Substantia nigra (tissue), 51 donors: ENCODE measurements at places on chromosomes 2 and 18.

DNA sequence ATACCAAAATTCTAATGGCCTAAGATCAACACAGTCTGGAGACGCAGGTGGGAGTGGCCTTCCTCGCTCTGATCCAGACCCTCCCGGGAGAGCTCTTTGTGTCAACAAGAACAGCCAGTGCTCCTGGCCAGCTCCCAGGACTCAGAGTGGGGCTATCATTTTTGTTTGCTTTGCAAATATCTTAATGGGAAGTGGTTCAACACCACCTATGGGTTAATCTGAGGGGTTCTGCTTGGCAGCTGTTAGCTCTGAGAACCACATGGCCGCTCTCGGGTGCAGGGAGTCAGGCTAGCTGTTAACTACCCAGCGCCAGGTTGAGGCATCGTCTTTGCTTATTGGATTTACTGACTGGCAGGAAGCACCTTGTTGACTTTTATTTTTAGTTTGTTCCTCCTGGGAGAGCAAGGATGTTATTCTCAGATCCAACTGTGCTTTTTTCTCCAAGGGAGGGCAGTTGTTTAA lies 184.8 kb upstream of the SP5 start:
- peak; percentile 3 for DNase-seq

DNA sequence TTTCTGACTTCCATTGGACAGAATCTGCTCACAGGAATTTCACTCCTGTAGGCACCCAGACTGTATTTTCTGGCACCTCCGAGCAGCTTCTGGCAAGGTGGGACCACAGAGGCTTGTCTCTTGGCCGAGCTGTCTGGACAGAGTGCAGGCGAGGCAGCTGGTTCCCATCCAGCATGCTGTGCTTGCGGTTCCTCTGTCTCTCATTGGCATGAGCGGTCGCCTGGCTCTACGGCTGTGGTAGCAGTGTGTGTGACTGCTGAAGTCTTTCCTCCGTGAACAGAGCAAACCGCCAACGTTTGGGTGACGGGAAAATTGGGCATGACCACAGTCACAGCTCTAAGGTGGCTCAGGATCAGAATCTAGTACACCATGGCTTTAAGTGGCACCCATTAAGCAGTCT lies 411.7 kb upstream of the NETO1 start:
- no peak for DNase-seq

DNA sequence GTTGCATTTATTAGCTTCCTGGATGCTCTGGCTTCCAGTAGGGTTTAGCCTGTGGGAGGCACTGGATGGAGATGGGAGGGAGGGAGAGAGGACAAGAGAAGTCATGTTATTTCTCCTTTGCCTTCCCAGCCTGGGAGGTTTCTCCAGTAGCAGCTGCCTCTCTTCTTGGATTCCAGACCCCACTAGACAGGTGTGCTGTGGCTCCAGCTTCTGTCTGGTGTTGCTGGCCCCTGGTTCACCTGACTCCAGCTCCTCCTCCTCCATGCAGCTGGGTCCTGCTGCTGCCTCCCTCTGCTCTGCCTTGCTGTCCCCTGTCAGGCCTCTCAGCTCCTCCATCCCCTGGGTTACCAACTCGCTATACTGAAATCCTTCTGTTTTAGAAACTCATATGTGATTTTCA lies 188.9 kb upstream of the TNP1 start:
- DNase-seq: no peak

DNA sequence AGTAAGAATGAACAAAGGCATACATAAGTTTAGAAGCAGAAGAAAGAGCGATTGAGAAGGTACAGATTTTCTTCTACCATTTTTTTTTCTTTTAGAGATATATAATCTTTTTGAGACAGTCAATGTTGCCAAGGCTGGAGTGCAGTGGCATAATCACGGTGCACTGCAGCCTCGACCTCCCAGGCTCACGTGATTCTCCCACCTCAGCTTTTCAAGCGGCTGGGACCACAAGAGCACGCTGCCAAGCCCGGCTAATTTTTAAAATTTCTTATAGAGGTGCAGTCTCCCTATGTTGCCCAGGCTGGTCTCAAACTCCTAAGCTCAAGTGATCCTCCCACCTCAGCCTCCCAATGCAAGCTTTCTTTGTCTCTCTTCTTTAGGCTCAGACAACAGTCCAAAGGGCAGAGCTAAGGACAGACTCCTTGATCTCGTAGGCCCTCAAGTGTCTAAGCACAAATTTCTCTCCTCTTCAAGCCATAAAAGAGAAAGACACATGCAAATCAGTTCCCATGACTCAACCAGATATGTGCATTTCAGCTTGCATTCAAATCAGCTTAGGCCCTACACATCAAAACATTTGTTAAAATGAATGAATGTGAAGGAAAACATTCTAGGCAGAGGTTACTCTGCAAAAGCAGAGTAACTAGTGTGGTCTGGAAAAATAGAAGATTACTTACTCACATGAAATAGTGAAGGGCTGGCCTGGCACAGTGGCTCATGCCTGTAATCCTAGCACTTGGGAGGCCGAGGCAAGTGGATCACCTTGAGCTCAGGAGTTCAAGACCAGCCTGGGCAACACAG lies 18.0 kb downstream of the ITSN2 start:
- no peak for DNase-seq

DNA sequence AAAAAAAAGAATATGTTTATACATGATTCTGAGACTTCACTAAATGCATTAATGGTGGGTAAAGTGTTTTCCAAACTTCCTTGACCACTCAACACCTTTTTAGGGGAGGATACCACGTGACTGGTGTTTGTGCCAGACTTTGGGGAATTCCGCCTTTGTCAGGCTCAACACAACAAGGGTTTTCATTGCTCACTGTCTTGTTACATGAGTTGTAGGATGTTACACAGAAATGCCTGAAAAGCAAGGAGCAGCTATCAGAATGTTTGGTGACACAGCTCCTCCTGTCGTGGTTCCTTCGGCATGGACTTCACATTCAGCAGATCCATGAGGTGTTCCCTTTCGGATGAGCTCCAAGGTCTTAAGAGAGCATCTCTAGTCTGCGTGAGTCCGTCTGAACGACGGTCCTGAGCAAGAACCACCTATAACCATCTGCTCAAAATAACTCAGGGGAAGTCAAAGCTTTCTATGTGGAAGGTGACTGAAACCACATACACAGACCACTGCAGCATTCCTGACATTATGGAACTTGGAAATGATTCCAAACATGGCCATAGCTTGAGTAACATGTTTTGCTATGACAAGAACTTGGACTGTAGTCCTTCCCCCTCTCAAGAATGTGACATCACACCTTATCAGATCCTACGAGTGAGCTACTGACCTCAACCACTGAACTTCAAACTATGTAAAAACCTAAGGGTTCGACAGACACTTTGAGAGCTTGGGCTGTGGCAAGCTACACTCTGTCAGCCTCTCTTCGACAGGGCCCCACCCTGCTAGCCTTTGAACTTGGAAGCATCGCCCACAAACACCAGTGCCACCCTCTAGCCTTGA lies 57.5 kb downstream of the MCFD2 start:
- no peak for DNase-seq

- DNase-seq: no peak
Observed at GRCh38 chr2:217643789-217644301, 358.9 kb downstream of the TNS1 start.

DNA sequence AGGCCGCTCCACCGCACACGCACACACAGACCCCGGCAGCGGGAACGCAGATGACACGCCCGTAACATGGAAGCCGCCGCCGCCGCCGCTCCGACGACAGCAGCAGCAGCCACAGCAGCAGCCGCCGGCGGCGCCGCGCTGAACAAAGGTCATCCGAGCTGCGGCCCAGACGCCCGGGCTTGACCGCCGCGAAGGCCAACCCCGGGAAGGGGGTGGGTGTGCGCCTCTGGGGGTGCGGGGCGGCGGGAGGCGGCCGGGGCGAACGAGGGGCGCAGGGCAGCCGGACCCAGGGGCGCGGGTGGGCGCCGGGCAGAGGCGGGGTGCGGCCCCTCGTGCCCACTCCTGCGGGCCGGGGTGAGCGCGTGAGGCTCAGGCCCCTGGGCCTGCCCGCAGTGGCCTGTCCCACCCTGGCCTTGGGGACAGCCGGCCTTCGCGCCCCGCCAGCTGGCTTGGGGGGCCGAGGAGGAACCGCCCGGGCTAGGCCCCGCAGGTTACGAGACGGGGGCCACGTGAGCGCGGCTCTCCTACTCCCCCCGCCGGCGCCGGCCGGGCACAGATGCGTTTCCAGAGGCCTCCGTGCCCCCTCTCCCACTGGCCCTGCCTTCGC lies 1.0 kb upstream of the ZNF532 start:
- DNase-seq: peak; percentile 73

DNA sequence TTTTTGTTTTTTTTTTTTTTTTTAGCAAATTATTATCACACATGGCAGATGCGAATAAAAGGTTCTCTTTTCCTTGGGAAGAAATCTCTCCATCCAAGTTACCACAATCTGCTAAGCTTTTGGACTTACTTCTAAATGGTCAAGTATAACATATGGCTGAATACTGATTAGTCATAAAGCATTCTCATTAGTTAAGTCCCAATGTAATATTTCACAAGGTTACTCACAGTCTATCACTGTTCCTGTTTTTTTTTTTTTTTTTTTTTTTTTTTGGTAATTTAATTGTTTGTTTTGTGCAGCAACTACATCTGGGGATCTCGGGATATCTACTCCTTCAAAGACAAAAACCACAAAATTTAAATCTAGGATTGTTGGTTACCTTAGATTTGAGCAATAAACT lies 771.7 kb downstream of the CPS1 start:
- DNase-seq: no peak

GRCh38 chr2:216936954-216937357 lies 77.1 kb upstream of the TNP1 start:
- no peak for DNase-seq

- DNase-seq: no peak
Observed at GRCh38 chr2:28352610-28353195, 40.0 kb upstream of the FOSL2 start.

GRCh38 chr2:101204400-101205115 lies 48.1 kb upstream of the CNOT11 start:
- DNase-seq: no peak

DNA sequence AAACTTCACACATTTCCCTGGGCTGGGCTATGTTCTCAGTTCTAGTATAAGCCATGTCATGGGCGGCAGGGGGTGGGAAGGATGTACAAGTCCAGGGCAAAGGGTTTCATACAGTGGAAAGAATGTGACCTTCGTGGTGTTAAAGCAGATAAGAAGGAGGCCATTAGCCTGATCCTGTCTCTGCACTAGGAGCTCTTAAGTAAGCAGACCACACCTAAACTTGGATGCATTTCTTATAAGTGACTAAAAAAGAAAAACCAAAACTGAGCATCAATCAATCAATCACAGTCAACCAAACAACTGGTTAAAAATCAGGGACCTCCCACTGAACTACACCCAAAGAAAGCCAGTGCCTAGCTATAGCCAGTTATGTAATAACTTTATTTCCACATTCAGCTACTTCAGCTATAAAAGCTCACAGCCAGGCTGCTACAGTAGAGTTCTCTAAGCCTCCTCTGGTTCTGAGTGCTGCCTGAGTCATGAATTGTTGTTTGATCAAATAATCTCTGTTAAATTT lies 46.8 kb upstream of the RIOK3 start:
- DNase-seq: no peak

GRCh38 chr2:29325544-29325943 lies 210.3 kb downstream of the CLIP4 start:
- DNase-seq: no peak

DNA sequence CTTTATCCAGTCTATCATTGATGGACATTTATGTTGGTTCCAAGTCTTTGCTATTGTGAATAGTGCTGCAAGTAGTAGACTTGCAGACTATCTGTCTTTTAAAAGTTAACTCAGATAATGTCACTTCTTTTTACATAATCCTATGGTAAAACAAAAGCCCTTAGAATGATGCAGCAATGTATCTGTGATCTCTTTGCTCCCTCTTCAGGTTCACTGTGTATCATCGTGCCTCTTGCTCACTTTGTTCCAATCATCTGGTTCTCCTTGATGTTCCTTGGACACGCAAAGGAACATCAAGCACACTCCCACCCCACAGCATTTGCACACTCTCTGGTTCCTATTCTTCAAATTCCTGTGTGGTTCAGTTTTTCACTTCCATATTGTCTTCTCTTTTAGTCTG lies 472.5 kb upstream of the ZNF804A start:
- DNase-seq: no peak

DNA sequence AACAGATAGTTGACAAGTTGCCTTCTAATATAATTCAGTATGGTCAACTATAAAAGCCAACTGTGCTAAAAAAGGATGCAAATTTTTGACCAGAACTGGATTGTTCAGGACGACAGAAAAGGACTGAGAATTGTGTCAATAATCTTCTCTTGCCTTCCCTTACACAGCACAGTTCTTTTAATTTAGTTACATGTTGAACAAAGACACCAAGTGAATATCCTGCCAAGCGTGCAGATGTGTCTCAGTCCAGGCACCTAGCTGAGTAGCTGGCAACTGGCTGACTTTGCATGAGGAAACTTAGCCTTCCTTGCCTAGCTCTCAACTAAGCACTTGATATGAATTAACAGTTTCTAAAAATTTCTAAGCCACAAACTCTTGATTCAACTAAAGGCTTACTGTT lies 801.4 kb downstream of the BCL11A start:
- no peak for DNase-seq

GRCh38 chr2:75500633-75501032 lies 60.1 kb downstream of the EVA1A start:
- no peak for DNase-seq

GRCh38 chr2:14626873-14627272 lies 5.6 kb upstream of the LRATD1 start:
- DNase-seq: no peak

DNA sequence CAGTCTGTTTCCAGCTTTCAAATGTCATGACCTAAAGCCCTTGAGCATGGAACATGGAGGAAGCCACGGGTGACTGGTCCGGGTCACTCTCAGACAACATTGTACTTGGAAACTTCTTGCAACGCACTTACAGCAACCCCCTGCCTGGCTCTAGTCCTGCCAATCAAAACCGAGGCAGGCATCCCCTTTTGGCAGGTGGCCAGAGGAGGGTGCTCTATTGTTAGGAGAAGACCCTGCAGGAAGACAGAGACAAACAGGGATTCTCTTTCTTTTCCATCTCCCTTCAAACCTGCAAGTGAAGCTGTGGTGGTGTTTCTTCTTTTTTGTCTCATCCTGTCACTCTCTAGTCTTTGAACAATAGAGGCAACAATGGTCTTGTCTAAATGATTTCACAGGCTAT lies 667.2 kb downstream of the ZEB2 start:
- no peak for DNase-seq

DNA sequence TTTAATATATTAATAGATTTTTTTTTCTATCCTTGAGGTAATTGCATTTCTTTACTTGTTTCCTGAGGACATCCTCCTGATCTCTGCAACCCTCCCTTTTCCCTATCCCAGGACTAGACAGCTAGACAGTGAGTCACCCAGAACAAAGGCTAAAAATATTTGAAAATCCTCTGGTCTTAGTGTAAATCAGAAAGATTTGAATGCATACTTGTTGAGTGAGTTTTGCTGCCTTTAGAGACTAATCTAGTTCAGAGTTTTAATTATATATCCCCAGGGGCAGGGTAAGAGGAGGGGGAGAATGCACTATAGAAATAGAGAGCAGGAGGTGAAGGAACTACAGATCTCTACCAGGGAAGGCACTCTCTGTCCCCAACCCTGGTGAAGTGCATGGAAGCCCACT lies 202.3 kb upstream of the TCF4 start:
- no peak for DNase-seq
